ENCODE measurements at places on chromosomes 13 and 19. TPM values are rescaled to one million over a fixed set of nuclear protein-coding genes. Genes with fewer than 3 reads are reported as not detected.

KCNJ14 gene
- total RNA-seq = 0.25 TPM

MTUS2 gene
- 79.1 TPM for total RNA-seq

LILRB3 gene
- 5.2 TPM for total RNA-seq

SPACA4 gene
- total RNA-seq = not detected

CGB7 gene
- total RNA-seq = 0.26 TPM

SHC2 gene
- total RNA-seq = 17.7 TPM

TSKS gene
- 0.59 TPM for total RNA-seq

ZNF177 gene
- 2.3 TPM for total RNA-seq

SLC5A5 gene
- total RNA-seq = not detected

C1QTNF9B gene
- total RNA-seq = not detected

FAM124A gene
- 8.6 TPM for total RNA-seq

TEKTIP1 gene
- 1.2 TPM for total RNA-seq

ZNF493 gene
- total RNA-seq = 13.1 TPM

All from right cardiac atrium (tissue), 5 donors.